Nephron progenitor cell (in vitro differentiated cells): ENCODE measurements at places on chromosomes 13 and 19.
A peak's percentile ranks its signal among the peaks of the same experiment; 100 is the strongest.

- peaks cover 30% of the 10 kb centered on the region for H3K36me3 ChIP-seq
- peaks cover 3% of the 10 kb centered on the region for H3K27me3 ChIP-seq
- peak; percentile 72 for DNase-seq
- peak overlapping the region; percentile 93 for H3K4me3 ChIP-seq
- peaks cover 18% of the 10 kb centered on the region for H3K4me1 ChIP-seq
These were observed 20.4 kb upstream of the ZNF91 start for GRCh38 chr19:23415561-23416191.

DNA sequence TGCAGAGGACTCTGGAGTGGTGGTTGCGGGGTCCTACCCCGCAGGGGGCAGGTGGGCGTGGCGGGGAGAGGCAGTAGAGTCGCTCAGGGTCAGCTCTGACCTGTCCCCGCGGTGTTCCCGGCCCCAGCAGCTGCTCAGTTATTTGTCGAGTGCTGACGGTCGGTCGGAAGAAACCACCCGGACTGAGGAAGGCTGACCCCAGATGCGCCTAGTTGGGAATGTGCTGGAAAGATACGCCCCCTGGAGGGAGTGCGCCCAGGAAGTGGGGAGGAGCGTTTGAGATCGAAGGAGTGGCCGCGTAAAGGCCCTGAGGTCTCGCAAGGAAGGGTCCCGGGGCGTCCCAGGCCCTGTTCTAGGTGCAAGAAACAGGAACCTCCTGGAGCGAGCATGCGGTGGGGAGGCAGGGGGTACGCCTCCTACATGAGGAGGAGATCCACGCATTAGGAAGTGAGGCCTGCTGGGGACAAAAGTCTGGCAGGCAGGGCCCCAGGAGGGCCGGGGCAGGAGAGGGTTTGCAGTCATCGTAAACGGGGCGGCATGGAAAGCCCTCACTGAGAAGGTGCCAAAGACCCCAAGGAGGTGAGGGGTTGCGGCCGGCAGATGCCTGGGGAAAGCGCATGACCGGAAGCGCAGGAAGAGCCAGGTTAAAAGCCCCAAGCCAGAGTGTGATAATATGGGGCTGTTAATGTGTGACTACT is 9.2 kb downstream of the CCDC8 start:
- peak overlapping the region; percentile 82 for H3K4me3 ChIP-seq
- no peaks in the 10 kb centered on the region for H3K36me3 ChIP-seq
- DNase-seq, result peak; percentile 73
- H3K4me1 ChIP-seq, result peaks cover 56% of the 10 kb centered on the region
- peak overlapping the region; percentile 96 for H3K27ac ChIP-seq

- no peak for DNase-seq
- H3K36me3 ChIP-seq, result no peaks in the 10 kb centered on the region
- no peak overlapping the region for H3K4me3 ChIP-seq
- peaks cover 17% of the 10 kb centered on the region for H3K4me1 ChIP-seq
- no peak overlapping the region for H3K27ac ChIP-seq
These were observed 236.3 kb downstream of the OLFM4 start for GRCh38 chr13:53264751-53265385.

- H3K27ac ChIP-seq, result no peak overlapping the region
- H3K4me3 ChIP-seq, result no peak overlapping the region
- H3K27me3 ChIP-seq, result peaks cover 9% of the 10 kb centered on the region
- H3K36me3 ChIP-seq, result peaks cover 5% of the 10 kb centered on the region
- DNase-seq, result no peak
These were observed 10.6 kb upstream of the ZNF649 start for GRCh38 chr19:51915324-51915867.

- H3K4me3 ChIP-seq, result no peak overlapping the region
- DNase-seq, result peak; percentile 22
- no peak overlapping the region for H3K27ac ChIP-seq
- H3K4me1 ChIP-seq, result no peaks in the 10 kb centered on the region
These were observed 18.3 kb downstream of the VWA8 start for GRCh38 chr13:41942462-41943094.

GRCh38 chr19:32129141-32129540 is 216.3 kb upstream of the ZNF507 start:
- H3K27ac ChIP-seq, result peak overlapping the region; percentile 91
- H3K4me1 ChIP-seq, result peaks cover 26% of the 10 kb centered on the region
- no peak overlapping the region for H3K4me3 ChIP-seq
- H3K36me3 ChIP-seq, result no peaks in the 10 kb centered on the region

DNA sequence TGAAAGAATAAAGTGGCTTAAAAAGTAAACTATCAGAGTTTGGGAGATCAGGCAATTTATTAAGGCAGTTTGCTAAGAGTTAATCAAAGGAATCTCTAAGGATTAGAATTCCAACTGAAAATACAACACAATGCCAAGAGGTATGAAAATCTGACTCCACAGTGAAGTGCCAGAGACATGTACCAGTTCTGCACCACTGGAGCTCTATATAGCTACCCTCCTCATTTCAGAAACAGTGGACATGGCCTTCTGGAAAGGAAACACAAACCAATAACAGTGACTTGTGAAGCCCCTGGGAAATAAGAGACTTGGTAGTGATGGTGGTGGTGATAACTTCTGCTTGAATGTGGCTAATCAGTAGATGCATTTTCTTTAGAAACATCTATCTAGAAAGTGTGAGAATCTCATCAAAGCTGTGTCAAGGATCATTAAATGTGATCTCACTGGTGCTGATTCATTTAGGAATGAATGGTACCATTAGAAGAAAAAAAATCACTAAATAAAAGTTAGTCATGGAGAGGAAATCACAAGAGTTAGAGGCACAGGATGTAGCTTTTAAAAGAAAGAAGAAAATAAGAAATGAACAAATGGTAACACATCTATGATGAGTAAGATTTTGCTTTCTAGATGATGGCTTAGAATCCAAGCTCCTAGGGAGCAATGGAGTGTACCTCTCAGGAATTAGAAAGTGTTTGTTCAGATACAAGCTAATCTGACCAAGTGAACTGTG is 20.1 kb upstream of the N4BP2L1 start:
- no peak overlapping the region for H3K27ac ChIP-seq
- peaks cover 8% of the 10 kb centered on the region for H3K36me3 ChIP-seq
- H3K4me1 ChIP-seq, result peaks cover 18% of the 10 kb centered on the region
- no peaks in the 10 kb centered on the region for H3K27me3 ChIP-seq

DNA sequence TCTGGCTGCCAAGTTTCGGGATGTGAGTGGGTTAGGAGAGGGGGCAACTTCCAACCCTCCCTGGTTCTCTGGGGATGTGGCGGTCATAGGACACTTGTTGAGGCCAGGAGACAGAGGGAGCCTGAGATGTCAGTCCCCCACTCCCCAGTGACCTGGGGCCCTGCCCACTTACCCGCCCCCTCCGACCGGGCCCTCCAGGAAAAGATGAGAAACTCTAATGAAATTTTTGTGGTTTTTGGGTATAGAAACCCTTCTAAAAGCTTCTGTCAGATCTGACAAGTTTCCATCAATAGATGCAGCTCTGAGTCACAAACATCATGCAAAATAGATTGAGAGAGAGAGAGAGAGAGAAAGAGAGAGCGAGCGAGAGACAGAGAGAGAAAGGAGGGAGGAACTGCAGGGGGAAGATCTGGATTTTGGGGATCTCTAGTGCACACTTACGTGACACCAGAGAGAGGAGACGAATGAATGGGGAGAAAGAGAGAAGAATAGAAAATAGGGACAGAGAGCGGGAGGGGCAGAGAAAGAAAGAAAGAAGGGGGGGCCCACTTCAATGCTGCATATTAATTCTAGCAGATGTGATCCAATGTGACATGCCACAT is 94.0 kb downstream of the PTPRS start:
- H3K4me1 ChIP-seq, result peaks cover 29% of the 10 kb centered on the region
- no peak overlapping the region for H3K4me3 ChIP-seq
- H3K27ac ChIP-seq, result peak overlapping the region; percentile 48
- peaks cover 72% of the 10 kb centered on the region for H3K36me3 ChIP-seq
- H3K27me3 ChIP-seq, result no peaks in the 10 kb centered on the region

DNA sequence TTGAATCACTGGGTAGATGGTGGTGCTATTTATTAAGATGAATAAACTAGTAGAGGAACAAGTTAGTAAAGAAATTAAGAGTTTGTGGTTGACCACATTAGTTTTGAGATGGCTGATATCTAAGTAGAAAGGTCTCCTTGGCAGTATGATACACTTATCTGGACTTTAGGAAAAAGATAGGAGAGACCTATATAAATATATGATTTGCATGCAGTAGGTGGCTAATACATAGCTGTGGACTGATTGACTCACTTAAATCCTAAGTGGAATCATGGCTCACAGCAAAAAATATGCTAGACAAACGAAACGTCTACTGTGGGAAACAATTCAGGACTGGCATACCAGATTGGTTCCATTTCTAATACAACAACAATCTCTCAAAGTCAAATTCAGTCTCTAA is 92.0 kb downstream of the CAB39L start:
- peaks cover 21% of the 10 kb centered on the region for H3K4me1 ChIP-seq
- peaks cover 12% of the 10 kb centered on the region for H3K36me3 ChIP-seq
- no peak for DNase-seq
- H3K4me3 ChIP-seq, result no peak overlapping the region
- H3K27me3 ChIP-seq, result no peaks in the 10 kb centered on the region
- peak overlapping the region; percentile 46 for H3K27ac ChIP-seq

- no peak overlapping the region for H3K27ac ChIP-seq
- no peak for DNase-seq
- peaks cover 42% of the 10 kb centered on the region for H3K27me3 ChIP-seq
- no peaks in the 10 kb centered on the region for H3K36me3 ChIP-seq
- peaks cover 66% of the 10 kb centered on the region for H3K4me1 ChIP-seq
These were observed 3.2 kb downstream of the NTF4 start for GRCh38 chr19:49061445-49061844.
